ENCODE measurements at places on chromosomes 12 and 14.

DNA sequence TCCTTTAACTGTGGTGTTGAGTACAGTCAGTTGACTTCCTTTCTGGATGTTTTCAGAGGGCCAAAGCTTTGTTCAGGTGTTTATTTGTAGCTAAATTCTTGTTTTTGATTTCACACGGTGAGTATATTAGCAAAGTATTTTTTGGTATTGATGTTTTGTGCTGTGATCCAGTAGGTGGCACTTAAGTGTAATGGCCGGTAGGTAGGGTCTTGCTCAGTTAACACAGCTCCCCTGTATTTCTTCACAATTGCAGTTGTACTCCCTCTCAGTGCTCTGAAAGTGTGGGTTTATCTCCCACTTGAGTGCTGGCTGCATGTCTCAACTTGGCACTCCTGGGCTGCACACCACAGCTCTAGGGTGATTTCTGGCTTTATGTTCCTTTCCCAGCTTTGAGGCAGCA, 339.5 kb downstream of the AEBP2 start:
- no peak for DNase-seq

DNA sequence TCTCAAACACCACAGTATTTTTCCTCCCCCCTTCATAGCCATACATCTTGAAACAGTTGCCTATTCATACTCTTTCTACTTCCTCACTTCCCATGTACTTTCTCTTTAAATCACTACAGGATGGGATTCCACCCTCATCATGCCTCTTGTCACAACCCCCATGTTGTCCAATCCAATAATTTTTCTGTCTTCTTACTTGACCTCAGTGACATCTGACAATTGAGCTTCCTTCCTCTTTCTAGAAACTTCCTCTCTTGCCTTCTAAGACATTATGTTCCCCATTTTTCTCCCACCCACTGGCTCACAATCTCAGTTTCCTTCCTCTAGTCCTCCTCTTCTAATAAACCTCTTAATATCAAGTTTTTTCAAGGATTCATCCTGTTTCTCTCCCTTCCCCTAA, 5.3 kb downstream of the C2CD5 start:
- no peak for DNase-seq

DNA sequence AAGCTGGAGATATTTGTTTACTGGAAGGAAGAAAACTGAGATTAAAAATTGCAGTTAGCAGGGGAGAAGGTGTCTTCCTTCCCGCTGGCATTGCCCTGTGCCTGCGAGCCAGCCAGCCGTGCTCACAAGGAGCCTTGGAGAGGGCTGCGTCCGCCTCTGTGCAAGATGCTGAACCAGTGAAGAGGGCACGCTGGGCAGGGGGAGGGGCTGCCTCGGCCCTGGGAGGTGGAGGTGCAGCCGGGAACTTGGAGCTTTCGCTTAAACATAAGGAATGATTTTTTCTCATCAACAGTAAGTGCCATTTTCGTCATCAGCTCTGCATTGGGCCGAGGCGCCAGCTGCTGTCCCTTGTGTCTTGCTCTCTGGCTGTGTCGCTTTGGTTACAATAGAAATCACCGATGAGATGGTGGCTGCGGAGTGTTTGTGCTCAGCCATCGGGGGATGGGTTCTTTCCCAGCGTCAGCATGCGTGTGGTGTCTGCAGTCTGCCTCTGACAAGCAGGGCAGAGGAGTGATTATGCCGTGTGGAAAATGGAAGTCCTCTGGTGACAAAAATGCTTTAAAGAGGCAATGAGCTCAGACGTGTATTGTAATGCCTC, 97.3 kb downstream of the ESR2 start:
- peak; percentile 83 for DNase-seq

GRCh38 chr12:68976395-68976841, 43.4 kb upstream of the CPM start:
- no peak for DNase-seq

DNA sequence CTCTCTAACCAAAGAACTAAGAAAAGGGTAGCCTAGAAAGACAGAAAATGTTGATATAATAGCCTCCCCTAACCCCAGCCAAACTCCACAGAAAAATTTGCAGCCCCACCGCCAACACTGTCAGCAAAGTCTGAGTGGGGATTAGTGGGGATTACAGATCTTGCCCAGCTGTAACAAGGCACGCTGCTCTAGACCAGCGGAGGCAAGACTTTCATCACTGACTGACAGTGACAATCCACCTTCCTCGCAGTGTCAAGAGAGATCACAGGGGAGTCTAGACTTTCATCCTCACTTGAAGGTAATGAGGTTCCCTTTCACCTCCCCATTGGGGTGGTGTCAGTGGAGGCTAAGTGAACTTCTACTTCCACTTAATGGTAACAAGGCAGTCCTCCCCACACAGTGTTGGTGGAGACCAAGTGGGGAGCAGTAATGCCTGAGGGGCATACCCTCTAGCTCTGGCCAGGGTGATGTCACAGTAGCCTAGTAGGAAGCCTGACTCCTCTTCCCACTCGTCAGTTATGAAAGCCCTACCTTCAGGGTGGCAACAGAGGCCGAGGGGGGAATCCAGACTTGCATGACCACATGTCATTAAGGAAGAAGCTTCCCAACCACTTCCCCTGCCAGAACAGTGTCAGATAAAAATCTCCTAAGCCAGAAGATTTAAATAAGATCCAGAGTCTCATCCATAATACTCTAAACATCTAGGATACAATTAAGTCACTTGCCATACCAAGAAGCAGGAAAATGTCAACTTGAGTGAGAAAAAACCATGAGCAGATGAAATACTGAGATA, 91.7 kb upstream of the RASSF8 start:
- no peak for DNase-seq

DNA sequence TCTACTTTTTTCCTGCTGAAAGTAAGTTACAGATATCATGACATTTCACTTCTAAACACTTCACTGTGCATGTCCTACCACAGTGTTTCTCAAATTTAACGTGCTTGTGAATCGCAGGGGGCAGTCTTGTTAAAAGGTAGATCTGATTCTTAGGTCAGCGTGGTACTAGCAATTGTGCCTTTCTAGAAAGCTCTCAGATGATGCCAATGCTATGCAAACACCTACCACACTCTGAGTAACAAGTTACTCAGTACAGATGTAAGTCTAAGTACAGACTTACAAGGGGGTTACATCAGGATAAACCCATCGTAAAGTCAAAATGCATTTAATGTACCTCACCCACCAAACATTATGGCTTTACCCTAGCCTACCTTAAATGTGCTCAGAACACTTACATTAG, 22.4 kb downstream of the TM7SF3 start:
- no peak for DNase-seq

GRCh38 chr12:124403273-124403672, 108.4 kb downstream of the RFLNA start:
- DNase-seq, result no peak

DNA sequence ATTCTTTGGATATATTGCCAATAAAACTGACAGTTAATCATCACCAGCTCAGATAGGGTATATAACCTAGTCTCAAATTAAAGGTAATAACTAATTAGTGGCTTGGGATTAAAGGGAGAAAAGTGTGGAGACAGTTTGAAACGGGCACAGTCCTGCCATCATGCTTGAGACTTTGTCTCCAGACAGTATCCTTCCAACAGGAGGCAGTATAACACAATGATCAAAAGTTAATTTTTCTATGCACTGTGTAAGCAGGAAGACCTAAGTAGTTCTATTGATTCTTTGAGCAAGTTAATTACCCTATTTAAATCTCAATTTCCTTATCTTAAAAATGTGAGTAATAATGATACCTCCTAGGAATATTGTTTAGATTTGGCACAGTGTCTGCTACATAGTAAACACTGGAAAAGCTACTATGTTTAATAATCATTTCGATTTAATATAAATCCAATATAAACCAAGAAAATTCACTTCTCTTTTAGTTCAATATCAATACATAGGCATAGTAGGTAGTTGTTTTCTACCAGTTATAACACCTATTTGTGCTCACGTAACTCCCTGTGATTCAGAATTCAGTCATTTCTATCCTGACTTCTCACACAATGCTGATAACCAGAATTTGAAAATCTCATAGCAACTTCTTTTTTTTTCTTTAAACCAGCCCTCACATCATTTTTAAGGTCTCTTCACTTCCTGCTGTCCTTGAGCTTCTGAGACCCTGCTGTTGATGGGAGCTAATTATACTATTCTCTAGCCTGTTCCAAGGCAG, 53.7 kb downstream of the GALNT4 start:
- peak; percentile 89 for DNase-seq

GRCh38 chr12:14954269-14954668, 7.1 kb downstream of the ARHGDIB start:
- DNase-seq, result no peak
